ENCODE measurements at places on chromosomes 13 and 19.

- DNase-seq, result no peak
These were observed 14.8 kb upstream of the ZNF43 start for GRCh38 chr19:21850656-21851255.

- DNase-seq, result peak; percentile 77
These were observed 42.2 kb downstream of the DLEU7 start for GRCh38 chr13:50801087-50801931.

- DNase-seq, result peak; percentile 82
These were observed 7.4 kb upstream of the JUNB start for GRCh38 chr19:12783849-12784393.

DNA sequence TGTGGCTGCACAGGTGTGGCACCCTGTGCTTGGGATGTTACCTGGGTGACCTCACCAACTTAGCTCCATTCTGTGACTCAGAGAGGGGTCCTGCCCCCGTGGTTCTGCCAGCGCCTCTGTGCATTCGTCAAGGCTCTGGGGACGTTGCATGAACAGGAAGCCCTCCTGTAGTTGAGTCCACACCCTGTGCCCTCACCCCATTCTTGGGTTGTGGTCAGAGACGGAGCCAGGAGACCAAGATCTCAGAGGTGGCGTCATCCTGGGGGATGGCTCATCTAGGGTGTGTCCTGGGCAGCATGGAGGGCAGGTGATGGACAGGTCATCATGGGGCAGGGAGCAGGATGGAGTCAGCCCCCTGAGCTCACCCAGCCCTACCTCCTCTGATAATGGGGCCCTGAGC lies 2.5 kb downstream of the COX6B2 start:
- no peak for DNase-seq

GRCh38 chr13:105787632-105788031 lies 747.8 kb downstream of the EFNB2 start:
- DNase-seq, result peak; percentile 78

GRCh38 chr13:44191504-44192171 lies 182.0 kb upstream of the SERP2 start:
- peak; percentile 90 for DNase-seq

GRCh38 chr19:43905897-43906296 lies 29.2 kb downstream of the ZNF45 start:
- DNase-seq, result no peak

- DNase-seq, result no peak
These were observed 662.8 kb upstream of the SLITRK6 start for GRCh38 chr13:86462011-86462410.

DNA sequence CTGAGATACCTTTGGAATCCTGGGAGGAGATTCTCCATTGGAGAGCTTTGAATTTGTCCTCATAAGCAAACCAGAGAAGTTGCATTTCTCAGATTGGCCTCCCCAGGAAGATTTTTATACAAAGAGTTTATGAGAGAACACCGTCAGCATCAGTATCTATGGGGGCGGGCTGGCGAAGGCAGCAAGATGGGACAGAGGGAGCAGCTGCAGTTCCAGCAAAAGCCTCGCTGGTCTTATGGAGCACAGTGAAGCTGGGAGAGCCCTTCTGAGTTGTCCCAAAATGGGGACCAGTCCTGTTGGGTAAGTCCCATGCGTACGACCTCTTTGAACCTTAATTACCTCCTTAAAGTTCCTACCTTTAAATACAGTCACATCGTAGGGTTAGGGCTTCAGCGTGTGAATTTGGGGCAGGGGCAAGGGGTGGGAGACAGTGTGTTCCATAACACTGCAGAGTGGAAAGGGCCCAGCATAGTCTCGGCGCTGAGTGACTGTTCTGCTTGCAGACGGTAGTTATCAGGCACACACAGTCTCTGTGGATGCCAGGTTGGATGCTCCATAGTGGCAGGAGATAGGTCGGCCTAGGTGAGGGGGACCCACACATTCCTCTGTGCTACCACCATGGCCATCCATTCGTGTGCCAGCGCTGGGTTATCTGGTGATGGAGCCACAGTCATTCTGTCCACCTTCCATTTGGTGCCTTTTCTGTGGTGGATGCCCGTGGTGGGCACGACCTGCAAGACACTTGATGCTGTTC lies 34.9 kb upstream of the GPR183 start:
- no peak for DNase-seq

DNA sequence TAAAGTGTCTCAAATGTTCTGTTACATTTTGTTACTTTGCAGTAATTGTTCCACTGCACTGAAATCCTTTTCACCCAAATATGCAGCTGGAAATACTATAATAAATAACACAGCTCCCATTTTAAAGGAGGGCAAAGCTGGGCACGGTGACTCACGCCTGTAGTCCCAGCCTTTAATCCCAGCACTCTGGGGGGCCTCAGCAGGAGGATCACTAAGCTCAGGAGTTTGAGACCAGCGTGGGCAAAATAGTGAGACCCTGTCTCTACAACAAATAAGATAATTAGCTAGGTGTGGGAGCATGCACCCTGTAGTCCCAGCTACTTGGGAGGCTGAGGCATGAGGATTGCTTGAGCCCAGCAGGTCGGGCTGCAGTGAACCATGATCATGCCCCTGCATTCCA lies 7.5 kb upstream of the UBAC2 start:
- no peak for DNase-seq

DNA sequence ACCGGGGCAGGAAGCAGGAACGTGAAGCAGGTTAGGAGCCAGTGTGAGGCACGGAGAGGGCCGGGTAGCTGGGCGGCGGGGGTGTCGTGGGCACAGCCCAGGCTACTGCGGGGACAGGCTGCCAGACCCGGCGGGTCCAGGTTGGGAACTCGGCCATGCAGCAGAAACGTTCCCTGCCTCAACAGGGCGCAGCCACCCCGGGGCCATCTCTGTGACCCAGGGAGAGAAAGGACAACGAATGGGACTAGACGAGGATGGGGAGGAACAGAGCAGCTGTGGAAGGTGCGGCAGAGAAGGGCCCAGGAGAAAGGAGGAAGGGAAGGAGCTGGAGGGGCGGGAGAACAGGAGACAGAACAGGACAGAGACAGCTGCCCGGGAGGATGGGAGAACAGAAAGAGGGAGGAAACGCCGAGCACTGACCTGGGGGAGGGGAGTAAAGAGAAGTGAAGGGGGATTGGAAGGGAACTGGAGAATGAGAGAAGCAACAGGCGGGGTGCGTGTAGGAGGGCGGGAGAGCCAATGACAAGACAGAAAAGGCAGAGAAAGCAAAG lies 12.9 kb upstream of the GARIN5A start:
- DNase-seq, result no peak

GRCh38 chr13:73201626-73202025 lies 142.8 kb downstream of the KLF5 start:
- no peak for DNase-seq

GRCh38 chr19:7862413-7862951 lies 11.7 kb downstream of the PRR36 start:
- DNase-seq, result no peak

DNA sequence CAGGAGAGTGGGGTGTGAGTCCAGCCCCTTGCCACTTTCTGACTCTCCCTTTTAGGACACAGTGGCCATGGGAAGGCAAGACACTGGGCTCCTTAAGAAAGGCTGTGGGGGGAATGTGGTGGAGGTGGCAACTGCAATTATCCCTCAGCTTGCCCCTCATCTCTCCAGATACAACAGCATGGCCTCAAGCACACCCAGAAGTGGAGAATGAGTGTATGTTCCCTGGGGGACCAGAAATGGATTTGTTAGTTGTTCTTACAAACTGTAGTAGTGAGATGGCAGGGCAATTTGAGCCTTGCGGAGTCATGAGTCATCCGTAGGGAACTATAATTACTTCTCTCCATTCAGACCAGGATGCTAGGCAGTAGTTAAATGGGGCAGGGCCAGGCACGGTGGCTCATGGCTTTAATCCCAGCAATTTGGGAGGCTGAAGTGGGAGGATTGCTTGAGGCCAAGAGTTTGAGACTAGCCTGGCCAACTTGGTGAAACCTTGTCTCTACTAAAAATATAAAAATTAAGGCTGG lies 25.6 kb upstream of the CXCL17 start:
- no peak for DNase-seq

DNA sequence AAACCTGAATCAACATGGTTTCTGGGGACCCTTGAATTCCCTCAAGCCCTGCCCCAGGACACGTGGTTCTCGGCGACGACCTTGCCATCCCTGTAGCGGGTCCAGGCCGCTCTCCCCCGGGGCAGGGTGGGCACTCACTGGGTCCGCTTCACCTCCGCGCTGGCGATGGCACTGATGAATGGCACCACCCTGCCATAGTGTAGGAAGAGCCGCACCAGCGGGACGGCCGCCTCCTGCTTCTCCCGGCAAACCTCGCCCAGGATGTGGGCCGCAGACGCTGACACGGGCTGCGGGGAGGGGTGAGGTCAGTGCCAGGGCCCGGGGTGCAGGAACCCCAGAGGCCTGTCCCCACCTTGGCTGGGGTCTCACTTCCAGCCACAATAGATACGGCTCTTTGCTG lies 44.1 kb upstream of the C13orf46 start:
- no peak for DNase-seq

DNA sequence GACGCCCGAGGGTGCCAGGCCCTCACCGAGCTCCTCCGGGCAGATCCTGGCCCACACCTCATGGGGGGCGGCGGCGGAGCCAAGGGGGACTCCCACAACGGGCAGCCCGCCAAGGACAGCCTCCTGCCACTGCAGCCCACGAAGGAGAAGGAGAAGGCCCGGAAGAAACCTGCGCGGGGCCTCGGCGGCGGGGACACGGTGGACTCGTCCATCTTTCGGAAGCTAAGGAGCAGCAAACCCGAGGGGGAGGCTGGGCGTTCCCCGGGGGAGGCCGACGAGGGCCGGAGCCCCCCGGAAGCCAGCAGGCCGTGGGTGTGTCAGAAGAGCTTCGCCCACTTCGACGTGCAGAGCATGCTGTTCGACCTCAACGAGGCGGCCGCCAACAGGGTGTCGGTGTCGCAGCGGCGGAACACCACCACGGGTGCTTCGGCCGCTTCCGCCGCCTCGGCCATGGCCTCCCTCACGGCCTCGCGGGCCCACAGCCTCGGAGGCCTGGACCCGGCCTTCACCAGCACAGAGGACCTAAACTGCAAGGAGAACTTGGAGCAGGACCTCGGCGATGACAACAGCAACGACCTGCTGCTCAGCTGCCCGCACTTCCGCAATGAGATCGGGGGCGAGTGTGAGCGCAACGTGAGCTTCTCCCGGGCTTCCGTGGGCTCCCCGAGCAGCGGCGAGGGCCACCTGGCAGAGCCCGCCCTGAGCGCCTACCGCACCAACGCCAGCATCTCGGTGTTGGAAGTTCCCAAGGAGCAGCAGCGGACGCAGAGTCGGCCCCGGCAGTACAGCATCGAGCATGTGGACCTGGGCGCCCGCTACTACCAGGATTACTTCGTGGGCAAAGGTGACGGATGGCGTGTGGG lies 141.5 kb downstream of the DPF1 start:
- no peak for DNase-seq

- DNase-seq, result peak; percentile 41
These were observed 19.6 kb upstream of the EPHX3 start for GRCh38 chr19:15251749-15252397.

- no peak for DNase-seq
These were observed 8.8 kb downstream of the PAF1 start for GRCh38 chr19:39381910-39382611.

- no peak for DNase-seq
These were observed 47.4 kb downstream of the COG3 start for GRCh38 chr13:45512098-45512496.
